MG63 (cell line): ENCODE measurements at places on chromosomes 11 and 22. TPM values are rescaled to one million over a fixed set of nuclear protein-coding genes. Genes with fewer than 3 reads are reported as not detected.

RASSF7 gene
- 3.0 and 25.8 TPM in 2 replicates for total RNA-seq

EFCAB6 gene
- total RNA-seq = 0.37 and 2.9 TPM in 2 replicates

OR2AG1 gene
- total RNA-seq = not detected in 2 replicates

MS4A7 gene
- total RNA-seq = not detected in 2 replicates

ANKK1 gene
- total RNA-seq = not detected in 2 replicates

CLMP gene
- 78.3 and 109 TPM in 2 replicates for total RNA-seq

CCDC83 gene
- not detected in 2 replicates for total RNA-seq

OR4P4 gene
- total RNA-seq = not detected in 2 replicates

PDE3B gene
- total RNA-seq = not detected in 2 replicates

MS4A2 gene
- not detected in 2 replicates for total RNA-seq

CCDC87 gene
- total RNA-seq = not detected in 2 replicates

CNGA4 gene
- total RNA-seq = not detected in 2 replicates

ALG12 gene
- 14.1 and 34.2 TPM in 2 replicates for total RNA-seq

MUC5AC gene
- not detected in 2 replicates for total RNA-seq

GRCh38 chr11:123416566-123416965 is 13.5 kb upstream of the GRAMD1B start:
- DNase-seq = no peak

GRCh38 chr11:31804312-31805036 is 6.6 kb downstream of the PAX6 start:
- peak; percentile 39 for DNase-seq

GRCh38 chr11:111698852-111699559 is 67.2 kb downstream of the PPP2R1B start:
- DNase-seq = no peak

- DNase-seq = peak; percentile 67
Measured at GRCh38 chr11:70755410-70756158, 357.3 kb downstream of the CTTN start.

- DNase-seq = no peak
Measured at GRCh38 chr11:30172158-30172557, 58.7 kb upstream of the FSHB start.

- DNase-seq = peak; percentile 7
Measured at GRCh38 chr11:61834278-61835048, 6.4 kb downstream of the FADS2 start.

- no peak for DNase-seq
Measured at GRCh38 chr11:106208760-106209159, 131.3 kb downstream of the AASDHPPT start.

- peak; percentile 30 for DNase-seq
Measured at GRCh38 chr11:13663631-13664071, 4.8 kb upstream of the FAR1 start.

GRCh38 chr22:38860283-38861169 is 11.5 kb downstream of the CBX6 start:
- DNase-seq = no peak

DNA sequence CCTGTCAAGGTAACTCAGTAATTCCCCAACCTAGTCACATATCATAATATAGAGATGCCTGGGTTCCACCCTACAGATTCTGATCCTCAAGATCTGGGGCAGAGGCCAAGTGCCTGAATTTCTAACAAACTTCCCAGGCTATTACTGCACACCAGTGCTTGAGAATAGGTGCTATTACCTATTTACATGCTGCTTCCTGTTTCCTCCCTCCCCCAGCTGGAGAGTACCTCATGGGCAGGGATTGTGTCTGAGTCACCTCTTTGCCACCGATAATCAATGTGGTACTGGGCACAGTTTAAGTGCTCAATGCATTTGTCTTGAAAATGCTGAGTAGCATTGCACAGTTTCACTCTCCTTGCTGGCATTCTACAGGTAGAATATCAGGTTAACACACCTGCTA is 582.2 kb upstream of the CADM1 start:
- no peak for DNase-seq

GRCh38 chr11:34219941-34220370 is 114.5 kb downstream of the NAT10 start:
- DNase-seq = no peak

DNA sequence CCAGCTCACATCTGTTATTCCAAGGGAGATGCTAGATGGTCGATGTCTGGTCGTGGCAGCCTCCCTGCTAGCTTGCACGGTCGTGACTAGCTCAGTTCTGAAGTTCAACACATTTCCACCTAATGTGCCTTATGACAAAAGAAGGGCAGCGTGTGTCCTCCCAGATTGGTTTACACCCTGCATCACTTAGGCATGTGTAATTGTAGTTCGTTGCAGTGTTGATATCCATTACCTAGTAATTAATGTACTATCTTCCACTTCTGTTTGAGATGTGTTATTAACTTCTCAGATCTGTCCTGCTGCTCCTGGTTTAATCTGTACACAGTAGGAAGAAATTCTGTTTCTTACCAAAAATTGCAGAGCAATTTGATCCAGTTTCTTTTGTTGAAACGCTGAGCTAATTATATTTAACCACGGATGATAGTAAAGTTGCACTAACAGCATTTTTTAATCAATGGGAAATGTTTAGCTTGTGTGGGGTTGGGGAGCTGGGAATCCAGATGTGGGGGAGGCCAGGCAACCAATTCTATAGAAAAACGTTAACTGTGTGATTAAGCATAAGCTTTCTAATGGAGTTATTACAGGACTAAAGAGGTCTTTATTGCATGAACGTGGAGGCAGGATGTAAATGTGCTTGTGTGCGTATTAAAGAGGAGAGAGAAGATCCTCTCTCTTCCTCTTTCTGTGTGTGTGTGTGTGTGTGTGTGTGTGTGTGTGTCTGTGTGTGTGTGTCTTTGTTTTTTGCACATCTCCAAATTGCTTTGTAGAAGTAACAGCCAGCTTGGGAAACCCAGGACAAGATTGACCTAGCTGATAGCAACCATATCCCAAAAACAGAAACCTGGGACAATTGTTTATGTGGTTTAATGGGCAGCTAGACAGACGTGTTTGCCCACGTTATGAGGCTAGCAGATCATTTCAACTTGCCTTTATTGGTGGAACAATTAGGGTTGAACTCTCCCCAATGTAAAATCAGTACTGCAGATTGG is 145.7 kb upstream of the TTC12 start:
- no peak for DNase-seq

- DNase-seq = no peak
Measured at GRCh38 chr11:12441231-12441861, 64.0 kb downstream of the PARVA start.

DNA sequence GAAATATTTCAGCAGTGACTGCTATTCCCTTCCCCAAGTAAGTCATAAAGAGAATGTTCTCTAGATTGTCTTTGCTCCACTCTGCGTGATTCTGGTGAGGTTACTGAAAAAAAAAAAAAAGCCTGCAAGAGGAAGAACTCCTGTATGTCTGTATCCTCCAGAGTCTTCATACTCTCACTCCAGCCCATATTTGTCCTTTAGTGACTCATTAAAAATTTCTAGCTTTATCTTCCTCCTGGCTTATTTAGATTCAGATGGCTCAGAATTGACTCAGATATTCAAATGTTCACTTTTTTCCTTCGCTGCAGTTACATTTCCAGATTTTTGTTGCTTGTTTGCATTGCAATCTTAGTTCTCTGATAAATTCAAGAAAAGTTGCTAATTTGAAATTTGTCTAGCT is 76.3 kb upstream of the CNTN5 start:
- DNase-seq = no peak

GRCh38 chr22:26658671-26659478 is 1.5 kb downstream of the MIAT start:
- peak; percentile 84 for DNase-seq

DNA sequence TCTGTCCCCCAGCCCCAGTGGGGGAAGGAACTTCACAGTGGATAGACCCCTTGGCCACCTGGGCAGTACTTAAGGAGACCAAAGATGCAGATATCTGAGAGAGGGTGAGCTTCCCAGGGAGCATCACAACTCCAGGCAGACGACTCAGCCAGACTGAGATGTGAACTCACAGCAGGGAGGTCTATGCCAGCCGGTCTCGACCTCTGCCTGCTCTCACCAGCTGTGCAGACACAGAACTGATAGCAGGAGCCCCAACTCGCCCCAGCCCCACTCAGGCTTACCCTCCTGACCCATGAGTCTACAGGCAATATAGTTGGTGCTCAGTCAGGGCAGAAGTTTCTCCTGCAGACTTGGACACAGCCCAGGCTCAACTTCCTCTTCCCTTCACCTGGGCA is 29.7 kb upstream of the ACCSL start:
- no peak for DNase-seq

DNA sequence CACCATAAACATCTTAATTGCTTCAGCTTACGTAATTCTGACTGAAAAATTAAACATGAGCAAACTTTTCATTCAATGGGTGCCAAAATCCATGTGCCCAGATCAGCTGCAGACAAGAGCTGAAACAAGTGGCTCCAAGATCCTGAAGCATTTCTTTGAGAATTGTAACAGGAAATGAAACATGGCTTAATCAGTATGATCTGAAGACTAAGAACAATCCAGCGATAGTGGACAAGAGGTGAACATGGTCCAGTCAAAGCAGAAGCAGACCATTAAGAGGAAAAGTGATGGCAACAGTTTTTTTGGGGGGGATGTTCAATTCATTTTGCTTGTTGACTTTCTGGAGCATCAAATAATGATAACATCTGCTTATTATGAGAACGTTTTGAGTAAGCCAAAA is 1964.5 kb upstream of the RAG2 start:
- no peak for DNase-seq
